Suppressor macrophage (primary cell): ENCODE measurements at places on chromosomes 2 and 18.
A peak's percentile ranks its signal among the peaks of the same experiment; 100 is the strongest.

DNA sequence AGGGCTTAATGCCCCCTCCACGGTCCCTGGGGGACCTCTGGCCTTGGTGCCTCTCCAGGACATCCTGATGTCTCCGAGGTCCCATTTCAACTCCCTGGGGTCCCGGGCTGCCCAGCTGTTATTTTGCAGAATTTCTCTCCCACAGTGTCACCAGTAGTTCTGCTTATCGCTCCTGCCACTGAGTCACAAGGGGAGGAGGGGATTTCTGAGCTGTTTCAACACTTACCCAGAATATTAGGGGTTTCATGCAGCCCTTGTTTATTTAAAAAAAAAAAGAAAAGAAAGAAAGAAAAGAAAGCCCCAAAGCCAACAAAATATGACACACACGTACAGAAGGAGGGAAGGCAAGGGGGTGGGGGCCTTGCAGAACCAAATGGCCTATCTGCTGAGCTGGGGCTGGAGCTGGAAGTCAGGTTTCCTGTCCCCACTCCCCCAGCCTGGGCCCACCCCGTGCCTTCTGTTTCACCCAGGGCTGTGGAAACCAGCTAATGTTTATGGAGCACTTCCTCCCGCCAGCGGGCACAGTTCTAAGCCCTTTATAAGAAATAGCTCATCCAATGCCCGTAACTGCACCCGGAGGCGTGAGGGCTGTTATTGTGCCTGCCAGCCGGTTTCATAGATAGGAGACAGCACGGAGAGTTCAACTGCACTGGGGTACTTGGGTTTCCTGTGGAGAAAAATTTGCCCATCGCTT lies 8.4 kb upstream of the ARID5A start:
- peak; percentile 83 for DNase-seq

DNA sequence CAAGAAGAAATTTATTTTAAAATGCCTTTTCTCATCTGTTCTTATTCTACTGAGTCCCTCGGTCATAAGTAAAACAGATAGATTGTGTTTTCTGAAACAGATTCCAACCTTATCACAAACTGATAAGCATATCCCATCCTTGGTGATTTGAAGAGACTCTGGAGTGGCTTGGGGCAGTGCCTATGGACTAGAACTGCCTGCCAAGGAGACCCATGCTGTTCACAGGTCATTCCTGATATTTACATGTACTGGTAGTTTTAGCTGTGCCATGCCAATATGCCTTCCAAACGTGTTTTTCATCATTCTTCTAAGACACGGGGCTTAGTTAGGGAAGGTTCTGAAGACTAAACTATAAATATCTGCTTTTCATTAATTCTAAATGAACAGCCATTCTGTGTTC lies 11.4 kb upstream of the COL6A3 start:
- no peak for DNase-seq

GRCh38 chr2:197359859-197360258 lies 49.3 kb upstream of the ANKRD44 start:
- DNase-seq: no peak

DNA sequence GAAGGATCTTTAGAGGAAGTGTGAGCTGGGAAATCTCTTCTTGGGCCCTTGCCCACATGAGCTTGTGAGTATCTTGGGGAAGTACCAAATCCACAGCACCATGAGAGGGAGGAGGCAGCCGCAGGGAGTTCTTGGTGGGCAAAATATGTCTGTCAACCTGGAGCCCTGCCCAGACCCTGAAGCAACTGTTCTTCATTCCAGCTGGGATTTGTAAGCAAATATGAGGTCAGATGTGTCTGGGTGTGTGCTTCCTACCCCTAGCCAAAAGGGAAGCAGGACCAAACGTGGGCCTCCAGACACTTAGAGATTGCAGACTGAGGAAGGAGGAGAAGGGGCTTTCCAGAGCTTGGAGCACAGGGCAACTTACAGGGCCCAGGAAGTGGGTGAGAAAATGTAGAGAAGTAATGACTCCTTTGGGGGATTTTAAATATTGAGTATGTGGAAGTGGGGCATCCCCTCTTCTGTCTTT lies 41.9 kb downstream of the TMEM247 start:
- DNase-seq: peak; percentile 94

DNA sequence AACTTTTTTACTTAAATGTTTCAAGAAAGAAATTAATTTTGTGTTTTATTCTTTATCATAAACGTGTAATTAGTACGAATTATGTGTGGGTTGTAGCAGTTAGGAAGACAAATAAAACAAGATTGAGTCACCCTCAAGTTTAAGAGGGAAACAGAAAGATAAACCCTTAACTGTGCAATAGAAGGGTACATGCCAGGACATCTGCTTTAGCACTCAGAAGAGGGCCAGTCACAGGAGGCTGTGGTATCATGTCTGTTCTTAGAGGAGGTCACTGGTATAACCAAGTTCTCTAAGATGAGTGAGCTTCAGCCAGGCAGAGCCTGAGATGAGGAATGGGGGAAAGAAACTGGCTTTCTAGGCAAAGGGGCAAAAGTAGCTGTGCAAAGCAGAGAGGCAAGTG lies 42.4 kb upstream of the GRHL1 start:
- DNase-seq: no peak

DNA sequence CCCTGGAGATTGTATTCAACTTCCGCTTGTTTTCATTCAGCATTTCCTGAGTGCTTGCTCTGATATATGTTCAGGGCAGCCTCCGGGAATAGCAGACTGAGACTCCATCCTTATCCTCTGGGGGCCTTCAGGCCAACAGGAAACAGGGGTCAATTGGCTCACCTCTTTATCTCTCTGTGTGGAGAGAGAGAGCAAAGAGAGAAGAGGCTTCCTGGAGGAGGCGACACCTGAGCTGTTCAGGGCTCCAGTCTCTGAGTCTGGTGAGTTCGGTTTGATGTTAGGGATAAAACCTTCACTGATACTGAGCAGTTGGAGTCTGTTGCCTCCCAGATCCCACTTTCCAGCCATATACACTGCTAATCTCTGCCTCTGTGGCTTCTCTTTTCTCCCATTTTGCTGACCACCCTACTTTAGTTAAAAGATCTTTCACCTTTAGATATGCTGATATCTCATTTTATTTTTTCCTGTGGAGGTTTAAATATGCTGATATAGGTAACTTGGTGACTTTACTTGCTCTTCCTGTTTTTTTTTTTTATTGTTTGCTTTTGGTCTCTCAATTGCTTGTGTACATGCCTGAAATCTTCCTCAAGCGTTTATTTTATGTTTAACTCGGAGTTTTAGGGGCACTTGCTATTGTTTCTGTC lies 56.9 kb downstream of the KCNS3 start:
- no peak for DNase-seq

GRCh38 chr2:8300216-8300615 lies 381.6 kb upstream of the ID2 start:
- DNase-seq: no peak

DNA sequence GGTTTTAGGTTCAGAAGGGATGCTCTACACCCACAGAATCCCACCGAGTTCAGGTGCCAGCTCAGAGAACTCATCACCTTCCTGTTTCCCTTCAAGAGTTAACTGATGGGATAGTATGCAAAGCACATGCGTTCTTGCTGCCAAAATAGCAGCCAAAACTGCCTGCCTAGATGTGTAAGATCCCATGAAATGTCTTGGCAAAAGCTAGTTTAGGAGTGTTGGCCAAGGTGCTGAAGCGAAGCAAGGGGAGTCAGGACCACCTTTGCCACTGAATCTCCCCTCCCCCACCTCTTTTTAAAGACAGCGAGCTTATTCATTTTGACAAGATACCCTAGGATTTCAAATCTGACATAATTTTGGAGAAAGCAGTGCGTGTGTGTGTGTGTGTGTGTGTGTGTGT lies 2.1 kb downstream of the DOCK10 start:
- no peak for DNase-seq

DNA sequence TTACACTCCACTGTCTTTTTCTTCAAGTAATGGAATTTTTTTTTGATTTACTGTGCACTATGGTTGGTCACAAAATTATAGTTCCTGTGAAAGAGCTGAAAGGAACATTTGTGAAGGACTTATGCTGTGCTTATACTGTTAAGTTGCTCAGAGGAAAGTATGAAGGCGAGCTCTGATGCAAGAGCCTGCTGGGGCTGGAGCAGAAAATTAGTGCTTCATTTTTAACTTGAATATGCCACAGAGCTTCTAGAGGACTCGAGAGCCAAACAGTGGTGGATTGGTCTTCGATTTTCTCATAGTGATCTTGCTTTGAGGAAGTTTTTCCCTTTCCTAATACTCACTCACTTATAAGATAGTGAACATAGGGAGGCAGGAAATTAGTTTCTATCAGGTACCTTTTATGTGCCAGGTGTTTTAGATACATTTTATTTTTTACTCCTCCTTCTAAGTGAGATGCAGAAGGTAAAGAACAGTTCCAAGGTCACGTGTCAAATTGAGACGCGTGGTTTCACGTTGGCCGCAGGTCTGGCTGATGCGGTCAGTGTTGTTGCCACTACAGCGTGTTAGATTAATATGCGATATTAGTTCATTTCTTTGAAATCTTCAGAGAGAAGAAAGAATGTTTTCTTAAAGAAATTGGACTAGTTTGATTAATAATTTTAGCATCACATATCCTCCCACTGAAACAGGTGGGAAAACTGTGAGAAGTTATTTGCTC lies 20.2 kb downstream of the GATA6 start:
- DNase-seq: no peak

GRCh38 chr2:120845277-120845676 lies 109.6 kb downstream of the GLI2 start:
- DNase-seq: no peak

- DNase-seq: peak; percentile 86
Observed at GRCh38 chr18:75070625-75071483, 138.1 kb downstream of the PTGR3 start.

DNA sequence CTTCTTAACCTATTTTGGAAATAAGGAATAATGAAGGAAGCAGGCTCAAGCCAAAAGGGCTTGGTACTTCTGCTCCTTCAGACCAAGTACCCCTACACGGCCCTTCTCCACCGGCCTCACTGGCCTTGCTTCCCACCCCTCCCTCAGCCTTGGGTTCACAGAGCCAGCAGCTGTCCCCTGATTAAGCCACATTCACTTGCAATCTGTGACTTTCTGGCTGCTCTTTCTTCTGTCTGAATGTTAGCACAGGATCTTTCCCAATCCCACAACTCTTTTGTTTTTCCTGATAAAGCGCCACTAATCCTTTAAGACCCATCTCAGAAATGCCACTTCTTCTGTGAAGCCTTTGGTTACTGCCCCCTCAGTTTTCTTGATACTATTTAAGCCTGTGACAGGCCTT lies 52.4 kb downstream of the REEP1 start:
- DNase-seq: no peak

DNA sequence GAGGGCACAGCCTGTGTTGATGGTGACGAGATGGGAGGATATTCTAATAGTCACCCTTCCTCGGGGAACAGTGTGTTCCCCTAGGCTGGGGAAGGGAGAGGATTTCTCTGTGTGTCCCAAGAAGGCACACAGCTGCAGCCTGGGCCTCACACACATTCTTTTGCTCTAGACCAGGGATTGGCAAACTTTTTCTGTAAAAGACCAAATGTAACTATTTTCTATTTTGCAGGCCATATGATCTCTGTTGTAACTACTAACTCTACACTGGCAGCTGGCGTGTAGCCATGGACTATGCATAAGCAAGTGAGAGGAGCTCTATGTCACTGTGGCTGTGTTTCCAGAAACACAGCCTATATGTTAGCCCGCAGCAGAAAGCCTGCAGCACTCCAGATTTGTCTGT lies 65.8 kb downstream of the ARHGAP28 start:
- no peak for DNase-seq

DNA sequence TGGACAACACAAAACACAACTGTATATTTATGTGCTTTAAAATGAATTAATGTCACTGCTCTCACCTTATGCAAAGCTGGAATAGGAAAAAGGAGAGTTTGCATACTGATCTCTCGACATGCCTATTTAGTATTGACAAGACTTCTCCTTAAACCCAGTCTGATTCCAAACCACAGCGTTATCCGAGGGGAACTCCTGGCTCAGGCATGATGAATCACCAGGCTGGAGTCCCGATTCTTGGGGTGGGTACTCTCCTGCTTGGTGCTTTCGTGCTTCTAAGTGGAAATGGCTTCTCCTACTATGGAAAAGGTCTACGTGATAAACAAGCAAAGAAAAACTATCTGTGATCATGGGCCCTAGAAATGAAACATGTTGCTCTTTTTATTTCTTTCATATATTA lies 88.9 kb upstream of the SLC35G4 start:
- DNase-seq: no peak

GRCh38 chr2:146869328-146869727 lies 975.5 kb upstream of the ACVR2A start:
- no peak for DNase-seq

GRCh38 chr2:113085542-113085941 lies 17.8 kb downstream of the IL1F10 start:
- no peak for DNase-seq

DNA sequence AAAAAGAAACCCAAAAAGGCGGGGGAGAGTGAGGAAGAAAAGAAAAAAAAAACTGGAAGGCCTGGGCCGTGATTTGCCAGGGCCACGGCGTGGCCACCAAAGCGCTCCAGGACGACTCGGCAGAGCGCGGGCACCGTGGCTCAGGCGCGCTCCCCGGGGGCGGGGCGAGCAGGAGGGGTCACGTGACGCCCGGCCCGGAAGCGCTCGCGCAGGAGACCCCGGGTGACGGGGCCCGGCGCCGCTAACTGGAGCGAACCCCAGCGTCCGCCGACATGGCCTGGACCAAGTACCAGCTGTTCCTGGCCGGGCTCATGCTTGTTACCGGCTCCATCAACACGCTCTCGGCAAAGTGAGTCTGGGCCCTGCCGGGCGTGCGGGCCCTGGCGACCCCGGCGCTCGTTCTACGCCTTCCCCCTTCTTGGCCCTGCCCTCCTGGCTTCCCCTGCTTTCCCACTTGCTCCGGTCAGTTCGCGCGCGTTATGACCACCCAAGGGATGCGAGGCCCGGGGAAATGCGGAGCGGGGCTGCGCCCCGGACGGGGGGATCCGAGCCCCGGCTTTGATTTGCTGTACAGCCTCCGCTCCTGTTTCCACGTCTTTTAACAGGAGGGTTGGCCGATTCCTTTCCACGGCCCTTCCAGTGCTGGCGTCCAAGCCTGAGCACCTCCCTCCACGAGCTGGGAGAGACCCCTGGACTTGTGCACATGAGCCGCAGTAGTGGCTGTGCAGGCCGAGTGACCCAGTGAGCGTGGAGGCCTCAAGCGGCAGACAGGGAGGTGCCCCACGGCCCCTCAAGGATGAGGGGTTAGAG lies at the start of gene SLC35F6:
SLC35F6 (plus strand) TSS at position 207 of the 810 bp plus-strand sequence; CDS start at position 273, 66 bp downstream.
- DNase-seq: peak; percentile 97

GRCh38 chr18:11955239-11956029 lies 25.9 kb upstream of the IMPA2 start:
- no peak for DNase-seq

GRCh38 chr2:118223511-118223991 lies 135.3 kb downstream of the INSIG2 start:
- no peak for DNase-seq

- peak; percentile 14 for DNase-seq
Observed at GRCh38 chr2:41618754-41619153, 429.1 kb upstream of the PKDCC start.

- peak; percentile 34 for DNase-seq
Observed at GRCh38 chr18:657311-658000, at the start of gene TYMS. TSS of gene TYMS (plus strand) at chr18:657653. CDS start at chr18:657743, 90 bp downstream.

- no peak for DNase-seq
Observed at GRCh38 chr2:135862718-135863117, 13.5 kb downstream of the MCM6 start.
